Panc1 (cell line): ENCODE measurements at places on chromosomes 1 and 21.

DNA sequence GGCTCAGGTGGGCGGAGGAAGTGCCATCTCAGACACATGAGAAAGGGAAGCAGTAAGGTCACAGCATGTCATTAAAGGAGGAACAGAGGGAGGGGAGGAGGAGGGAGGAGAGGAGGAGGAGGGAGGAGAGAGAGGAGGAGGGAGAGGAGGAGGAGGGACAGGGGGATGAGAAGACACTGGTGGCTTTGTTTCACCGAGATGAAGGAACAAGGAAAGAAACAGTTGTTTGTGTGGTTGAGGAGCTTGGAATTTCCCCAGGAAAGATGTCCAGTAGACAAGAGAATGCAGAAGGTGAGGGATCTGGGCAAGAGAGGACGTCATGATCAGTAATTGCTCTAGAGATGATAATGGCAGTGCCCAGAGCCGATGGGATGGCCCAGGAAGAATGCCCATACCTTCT, 97.7 kb downstream of the AJAP1 start:
- no peak for DNase-seq

DNA sequence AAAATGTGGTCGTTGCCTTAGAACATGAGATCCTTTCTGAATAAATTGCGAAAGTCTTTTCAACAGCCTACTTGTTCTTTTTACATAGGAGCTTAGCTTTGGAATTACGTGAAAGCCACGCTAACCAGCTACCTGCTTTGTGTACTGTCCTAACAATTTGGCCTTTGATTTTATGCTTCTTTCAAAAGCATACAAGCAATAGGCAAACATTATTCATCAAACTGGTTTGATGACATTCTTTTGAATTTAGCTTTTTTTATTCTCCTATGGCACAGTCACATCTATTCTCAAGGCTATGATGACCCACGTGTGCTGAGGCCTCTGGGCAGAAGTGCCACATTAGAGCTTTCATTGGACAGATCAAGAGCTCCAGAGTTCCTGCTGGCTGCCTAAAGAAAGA, 178.0 kb upstream of the DPT start:
- DNase-seq, result no peak

DNA sequence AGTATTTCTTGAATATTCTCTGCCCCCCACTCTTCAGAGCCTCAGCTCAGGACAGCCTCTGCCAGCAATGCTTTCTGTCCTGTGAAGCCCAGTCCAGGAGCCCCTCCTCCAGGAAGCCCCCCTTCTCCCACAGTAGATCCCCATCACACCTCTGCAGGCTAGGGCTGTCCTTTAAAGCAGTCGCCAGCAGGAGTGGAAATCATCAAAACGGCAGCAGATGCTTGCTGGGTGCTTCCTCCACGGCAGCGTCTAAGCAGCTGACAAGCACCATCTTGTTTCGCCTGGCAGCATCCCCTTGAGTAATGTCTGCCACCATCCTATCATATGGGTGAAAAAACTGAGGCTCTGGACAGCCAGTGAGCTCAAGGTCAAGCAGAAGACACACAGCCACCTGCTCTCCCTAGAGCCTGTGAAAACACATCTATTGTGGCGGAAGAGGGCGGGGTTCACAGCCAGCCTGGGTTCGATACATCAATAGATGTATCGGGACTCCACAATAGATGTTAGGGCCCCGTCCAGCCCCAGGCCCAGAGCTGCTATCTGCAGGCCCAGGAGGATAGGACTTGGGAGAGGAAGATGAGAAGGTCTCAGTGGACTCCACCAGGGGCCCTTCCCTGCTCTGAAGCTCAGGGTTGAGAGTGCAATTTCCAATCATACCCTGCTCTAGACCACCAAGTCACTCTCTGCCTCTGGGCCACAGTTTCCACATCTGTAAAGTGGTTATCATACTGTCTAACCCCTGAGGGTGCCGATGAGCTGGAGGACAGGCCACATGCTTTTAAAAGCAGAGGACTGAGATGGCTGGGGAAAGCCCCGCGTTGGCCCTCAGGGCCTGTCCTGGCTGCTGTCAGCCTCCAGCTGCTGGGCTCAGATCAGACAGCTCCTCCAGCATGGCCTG, 17.5 kb downstream of the RUNX3 start:
- DNase-seq, result no peak

GRCh38 chr1:22359427-22359826, 92.2 kb upstream of the ZBTB40 start:
- no peak for DNase-seq

- DNase-seq, result no peak
Observed at GRCh38 chr1:1752190-1752589, 26.1 kb downstream of the NADK start.

GRCh38 chr21:35467566-35467965, 418.5 kb upstream of the RUNX1 start:
- no peak for DNase-seq

GRCh38 chr1:98330224-98330623, 331.3 kb upstream of the SNX7 start:
- DNase-seq, result no peak

DNA sequence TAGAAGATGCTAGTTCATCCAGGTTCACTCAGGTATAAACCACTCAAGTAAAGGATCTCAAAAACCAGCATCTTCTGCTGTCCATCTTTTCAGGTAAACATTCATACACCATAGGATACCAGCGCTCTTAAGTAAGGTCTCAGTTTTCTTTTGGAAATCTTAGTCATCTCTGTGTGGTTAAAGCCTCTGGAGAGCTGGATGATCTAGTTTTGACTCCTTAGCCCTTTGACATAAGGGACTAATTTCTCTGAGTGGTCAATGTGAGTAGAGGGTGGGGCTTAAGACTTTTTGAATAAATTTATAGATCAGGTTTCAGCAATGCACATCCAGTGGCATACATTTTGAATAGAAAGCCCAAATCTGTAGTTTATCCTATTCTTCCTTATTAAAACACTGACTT, 92.3 kb downstream of the CTH start:
- no peak for DNase-seq

DNA sequence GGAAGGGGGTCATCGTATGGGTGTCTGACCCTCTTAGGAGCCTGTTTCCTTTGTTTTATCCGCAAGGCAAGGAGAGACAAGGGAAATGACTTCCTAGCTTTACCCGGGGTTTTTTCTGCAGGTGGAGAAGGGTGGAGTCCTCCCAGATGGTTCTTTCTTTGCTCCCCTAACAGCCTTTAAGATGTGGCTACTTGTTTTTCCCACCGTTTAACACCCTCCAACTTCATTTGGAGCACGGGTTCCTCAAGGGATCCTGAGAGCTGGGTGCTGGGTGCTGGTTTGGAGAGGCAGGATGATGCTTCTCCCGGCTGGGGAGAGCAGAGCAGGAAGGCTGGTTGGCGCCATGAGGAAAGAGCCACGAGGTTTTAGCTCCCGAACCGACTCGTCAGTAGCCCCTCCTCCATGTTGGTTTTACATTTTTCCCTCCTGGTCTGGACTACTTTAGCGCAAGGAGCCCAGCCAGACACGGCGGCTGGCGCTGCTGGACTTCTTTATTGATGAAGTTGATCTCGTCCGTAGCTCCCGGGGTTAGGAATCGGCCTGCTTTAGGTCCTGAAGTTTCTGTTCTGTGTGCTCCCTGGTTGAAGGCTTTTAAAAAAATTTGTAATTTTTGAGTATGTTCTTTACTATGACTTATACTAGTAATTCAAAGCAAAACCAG, 1.4 kb downstream of the UCK2 start:
- peak; percentile 41 for DNase-seq

- DNase-seq, result no peak
Observed at GRCh38 chr1:70554341-70554740, 143.3 kb downstream of the CTH start.

GRCh38 chr1:172946814-172947507, 103.8 kb downstream of the TNFSF18 start:
- no peak for DNase-seq

GRCh38 chr1:161032409-161032808, 6.4 kb downstream of the TSTD1 start:
- no peak for DNase-seq

GRCh38 chr1:39689635-39690034, 1.6 kb downstream of the HPCAL4 start:
- no peak for DNase-seq

DNA sequence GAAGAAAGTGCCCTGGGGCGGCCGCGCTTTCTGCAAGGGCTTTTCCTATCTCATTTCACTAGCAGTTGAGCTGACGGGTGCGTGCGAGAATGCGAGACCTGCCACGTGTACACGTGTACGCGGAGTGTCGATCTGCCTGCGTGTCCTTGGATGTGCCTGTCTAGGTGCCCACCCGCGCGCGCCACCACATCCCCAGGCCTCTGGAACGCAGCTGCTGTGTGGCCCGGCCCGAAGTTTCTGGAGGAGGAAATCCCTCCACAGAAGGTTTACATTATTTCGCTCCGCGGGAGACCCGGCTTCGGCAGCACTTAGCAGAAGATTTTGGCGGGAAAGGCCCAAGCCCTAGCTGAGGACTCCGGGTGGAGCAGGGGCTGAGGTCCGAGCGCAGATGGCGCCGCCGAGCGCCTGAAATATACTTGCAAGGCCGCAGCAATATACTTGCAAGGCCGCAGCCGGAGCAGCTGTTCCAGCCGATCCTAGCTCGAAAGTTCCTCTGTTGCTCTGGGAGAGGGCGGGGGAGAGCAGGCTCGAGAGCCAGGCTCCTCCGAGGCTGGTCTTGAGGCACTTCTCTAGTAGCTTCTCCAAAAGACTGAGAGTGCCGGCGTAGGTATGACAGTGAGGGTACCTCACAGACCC, 3.9 kb downstream of the TBX15 start:
- DNase-seq, result no peak

DNA sequence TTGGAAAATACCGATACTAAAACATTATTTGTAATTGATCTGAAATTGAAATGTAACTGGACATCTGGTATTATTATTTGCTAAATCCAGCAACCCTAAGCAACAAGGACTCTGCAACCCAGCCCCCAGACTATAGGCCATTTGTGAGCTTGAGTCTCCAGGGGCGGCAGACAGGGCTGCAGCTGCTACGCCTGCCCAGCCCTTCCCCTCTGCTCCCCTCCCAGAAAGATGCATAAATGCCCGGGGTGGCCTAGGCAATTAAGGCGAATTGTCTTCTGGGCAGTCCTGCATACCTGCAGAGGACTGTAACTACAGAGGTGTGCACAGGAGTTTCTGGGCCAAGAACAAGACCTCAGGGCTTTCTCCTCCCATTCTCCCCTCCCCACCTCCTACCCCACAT, 41.2 kb upstream of the LBR start:
- no peak for DNase-seq

DNA sequence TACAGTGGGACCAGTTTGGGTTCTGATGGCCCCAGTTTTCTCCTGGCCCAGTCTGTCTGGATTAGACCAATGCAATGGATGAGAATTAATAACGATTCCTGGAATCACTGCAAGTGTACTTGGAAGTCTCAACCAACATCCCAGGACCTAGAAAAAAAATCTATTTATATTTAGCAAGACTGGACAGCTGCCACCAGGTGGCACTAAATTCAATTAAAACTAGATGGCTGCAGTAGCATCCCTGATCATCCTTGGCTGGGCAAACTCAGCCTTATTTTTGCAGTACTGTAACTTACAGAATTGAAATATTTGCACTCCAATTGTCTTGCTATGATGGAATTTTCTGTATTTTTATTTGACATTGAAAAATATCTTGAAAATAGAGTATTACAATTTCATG, 165.7 kb downstream of the NCAM2 start:
- DNase-seq, result peak; percentile 25

GRCh38 chr1:15992582-15993500, 11.2 kb upstream of the SRARP start:
- DNase-seq, result no peak

DNA sequence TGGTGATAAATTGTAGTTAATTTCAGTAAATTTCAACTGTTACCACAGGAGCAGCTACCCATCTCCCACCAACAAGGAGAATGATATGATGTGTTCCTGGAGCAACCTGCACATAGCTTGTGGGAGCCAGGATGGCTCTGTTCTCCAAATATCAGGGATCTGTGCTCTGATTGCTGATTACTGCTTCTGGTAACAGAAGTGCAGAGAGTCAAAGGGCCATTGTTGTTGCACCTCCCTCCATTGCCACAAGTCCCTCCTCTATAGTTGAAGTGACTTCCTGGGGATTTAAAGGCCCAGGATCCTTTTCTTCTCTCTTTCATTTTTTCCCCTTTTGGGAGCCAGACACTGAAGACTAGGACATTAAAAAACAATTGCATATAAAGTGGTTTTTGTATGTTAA, 51.6 kb upstream of the HPDL start:
- DNase-seq, result no peak

- DNase-seq, result no peak
Observed at GRCh38 chr1:180231506-180231921, 1.4 kb downstream of the LHX4 start.

DNA sequence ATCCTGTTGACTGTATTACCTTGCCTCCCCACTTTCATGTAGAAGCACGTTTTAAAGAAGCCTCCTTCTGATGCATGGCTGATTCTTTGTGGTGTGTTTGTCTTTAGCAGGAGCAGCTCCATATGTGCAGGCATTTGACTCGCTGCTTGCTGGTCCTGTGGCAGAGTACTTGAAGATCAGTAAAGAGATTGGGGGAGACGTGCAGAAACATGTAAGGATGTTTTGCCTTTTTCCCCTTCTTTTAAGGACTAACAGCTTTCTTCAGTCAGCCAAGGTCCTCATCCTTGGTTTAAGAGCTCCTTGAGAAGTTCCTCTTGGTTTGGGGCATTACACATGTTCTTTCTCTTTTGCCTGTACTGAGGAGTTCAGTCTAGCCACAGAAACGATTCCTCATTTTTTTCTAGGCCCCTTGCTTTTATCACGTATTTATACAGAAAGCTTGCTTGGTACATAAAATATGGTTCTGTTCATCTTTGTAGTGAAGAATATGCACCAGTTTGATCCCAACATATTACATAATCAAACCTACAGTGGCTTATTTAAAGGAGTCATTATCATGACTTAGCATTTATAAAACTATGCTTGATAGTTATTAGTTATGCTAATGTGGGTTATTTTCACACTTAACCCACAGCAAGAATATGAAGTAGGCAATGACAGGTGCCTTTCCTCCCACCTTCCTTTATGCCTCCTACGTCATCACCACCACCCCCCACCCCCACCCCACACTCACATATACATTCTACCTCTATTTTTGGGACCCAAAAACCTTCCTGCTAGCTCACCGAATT, 19.6 kb downstream of the CAP1 start:
- DNase-seq, result no peak

DNA sequence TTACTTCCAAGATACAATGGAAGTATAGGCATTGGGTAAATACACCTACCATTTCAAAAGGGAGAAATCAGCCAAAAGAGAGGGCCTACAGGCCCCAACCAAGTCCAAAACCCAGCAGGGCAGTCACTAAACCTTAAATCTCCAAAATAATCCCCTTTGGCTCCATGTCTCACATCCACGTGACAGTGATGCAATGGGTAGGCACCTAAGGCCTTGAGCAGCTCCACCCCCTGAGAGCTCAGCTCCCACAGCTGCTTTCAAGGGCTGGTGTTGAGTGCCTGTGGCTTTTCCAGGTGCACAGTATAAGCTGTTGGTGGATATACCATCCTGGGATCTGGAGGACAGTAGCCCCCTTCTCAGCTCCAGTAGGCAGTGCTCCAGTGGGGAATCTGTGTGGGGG, 72.5 kb downstream of the UROD start:
- no peak for DNase-seq

GRCh38 chr1:246772686-246773085, 48.5 kb downstream of the SCCPDH start:
- DNase-seq, result no peak

GRCh38 chr1:100700586-100700985, 19.0 kb upstream of the VCAM1 start:
- no peak for DNase-seq

GRCh38 chr1:66271216-66271903, 262.6 kb upstream of the SGIP1 start:
- DNase-seq, result peak; percentile 86
